SJCRH30 (cell line): ENCODE measurements at places on chromosomes 2 and 18. TPM values are rescaled to one million over a fixed set of nuclear protein-coding genes. Genes with fewer than 3 reads are reported as not detected.

KATNAL2 gene
- 4.2 and 5.1 TPM in 2 replicates for total RNA-seq

RTP5 gene
- total RNA-seq: not detected in 2 replicates

CYRIA gene
- total RNA-seq: 18.3 and 22.2 TPM in 2 replicates

CKAP2L gene
- total RNA-seq: 31.0 and 33.7 TPM in 2 replicates

FAHD2A gene
- 19.6 and 21.3 TPM in 2 replicates for total RNA-seq

ABCB11 gene
- total RNA-seq: not detected in 2 replicates

CCDC74A gene
- total RNA-seq: 0.13 TPM in 1 of 2 replicates, not detected in the other

RAB6D gene
- not detected in 2 replicates for total RNA-seq

MROH2A gene
- not detected in 2 replicates for total RNA-seq

PARD3B gene
- total RNA-seq: 3.8 and 5.1 TPM in 2 replicates

PLGLB1 gene
- 0.81 and 1.0 TPM in 2 replicates for total RNA-seq

KCNG3 gene
- 0.03 and 0.06 TPM in 2 replicates for total RNA-seq

POTEJ gene
- total RNA-seq: 0.06 TPM in 1 of 2 replicates, not detected in the other

GALR1 gene
- not detected in 2 replicates for total RNA-seq

CD302 gene
- 1.5 and 1.8 TPM in 2 replicates for total RNA-seq

TBR1 gene
- 0.13 and 0.20 TPM in 2 replicates for total RNA-seq

ERBB4 gene
- total RNA-seq: 0.73 and 3.0 TPM in 2 replicates

DPP10 gene
- not detected in 2 replicates for total RNA-seq

RAB27B gene
- total RNA-seq: not detected in 2 replicates

CPO gene
- not detected in 2 replicates for total RNA-seq

HOXD1 gene
- 0.06 TPM in 1 of 2 replicates, not detected in the other for total RNA-seq

KYNU gene
- total RNA-seq: 0.02 TPM in 1 of 2 replicates, not detected in the other

PPP1R1C gene
- not detected in 2 replicates for total RNA-seq

SPP2 gene
- 0.14 TPM in 1 of 2 replicates, not detected in the other for total RNA-seq

CHRNG gene
- 25.2 and 36.6 TPM in 2 replicates for total RNA-seq

CFAP65 gene
- total RNA-seq: not detected in 2 replicates

QPCT gene
- 3.1 and 3.2 TPM in 2 replicates for total RNA-seq

ALLC gene
- not detected in 2 replicates for total RNA-seq

DSG1 gene
- 0.03 TPM in 1 of 2 replicates, not detected in the other for total RNA-seq

HOXD11 gene
- total RNA-seq: 3.1 and 3.7 TPM in 2 replicates

RMDN2 gene
- 1.5 and 2.1 TPM in 2 replicates for total RNA-seq

WNT6 gene
- total RNA-seq: 0.08 and 0.10 TPM in 2 replicates

ASXL3 gene
- total RNA-seq: 0.03 TPM in 1 of 2 replicates, not detected in the other

SULT6B1 gene
- total RNA-seq: not detected in 2 replicates
